ENCODE measurements at places on chromosomes 4 and X. TPM values are rescaled to one million over a fixed set of nuclear protein-coding genes. Genes with fewer than 3 reads are reported as not detected.

The GPRASP2 gene
- 10.9 TPM for total RNA-seq

The ATP1B4 gene
- total RNA-seq, result not detected

The PRRG3 gene
- not detected for total RNA-seq

The PROM1 gene
- under 0.01 TPM for total RNA-seq

The AMTN gene
- not detected for total RNA-seq

The XAGE1A gene
- total RNA-seq, result not detected

The PPP1R2C gene
- not detected for total RNA-seq

The ZNF518B gene
- 18.1 TPM for total RNA-seq

The MXRA5 gene
- total RNA-seq, result under 0.01 TPM

The EDA gene
- 0.65 TPM for total RNA-seq

The GATA1 gene
- total RNA-seq, result not detected

The SPANXB1 gene
- not detected for total RNA-seq

The AASDH gene
- total RNA-seq, result 8.9 TPM

The ZNF711 gene
- total RNA-seq, result 4.6 TPM

The GABRG1 gene
- total RNA-seq, result not detected

The SCML2 gene
- 1.8 TPM for total RNA-seq

The CXorf49 gene
- total RNA-seq, result not detected

The TIMP1 gene
- total RNA-seq, result 80.8 TPM

The SPATA18 gene
- total RNA-seq, result 2.2 TPM

The HAND2 gene
- not detected for total RNA-seq

The STAG2 gene
- total RNA-seq, result 63.6 TPM

The GPR173 gene
- 0.44 TPM for total RNA-seq

The BMPR1B gene
- 0.20 TPM for total RNA-seq

The F11 gene
- total RNA-seq, result not detected

The NEK1 gene
- 3.7 TPM for total RNA-seq

The CLGN gene
- total RNA-seq, result under 0.01 TPM

The ADAMTS3 gene
- total RNA-seq, result 0.40 TPM

The SH3BGRL gene
- 30.9 TPM for total RNA-seq

The MAGEB3 gene
- total RNA-seq, result not detected

The PDZD11 gene
- total RNA-seq, result 32.1 TPM

The PDGFC gene
- total RNA-seq, result 15.3 TPM
